ENCODE measurements at places on chromosomes 3 and 15.

GRCh38 chr15:87589134-87589533 lies 667.4 kb downstream of the NTRK3 start:
- no peak for DNase-seq

- DNase-seq, result no peak
These were observed 12.7 kb downstream of the CCNL1 start for GRCh38 chr3:157147099-157147803.

GRCh38 chr3:191568206-191568605 lies 107.2 kb downstream of the PYDC2 start:
- no peak for DNase-seq

DNA sequence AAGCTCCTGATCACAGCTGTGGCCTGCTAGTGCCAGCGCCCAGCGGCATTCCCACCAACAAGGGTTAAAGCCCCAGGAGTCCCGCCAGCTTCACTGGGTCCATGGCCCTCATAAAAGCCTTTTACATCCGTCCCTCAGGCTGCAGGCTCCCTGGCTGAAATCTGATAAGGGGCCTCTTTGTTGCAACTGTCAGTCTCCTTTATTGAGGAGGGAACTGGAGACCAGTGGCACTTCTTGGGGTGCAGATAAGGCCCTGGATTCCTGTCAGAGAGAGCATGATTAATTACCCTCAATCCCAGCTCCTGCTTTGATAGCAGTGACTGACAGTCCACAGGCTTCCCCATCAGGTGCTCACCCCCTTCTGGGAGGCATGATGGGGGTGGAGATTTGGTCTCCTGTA lies 30.9 kb upstream of the CLK3 start:
- peak; percentile 10 for DNase-seq

GRCh38 chr3:185049710-185050109 lies 103.2 kb downstream of the C3orf70 start:
- DNase-seq, result no peak

DNA sequence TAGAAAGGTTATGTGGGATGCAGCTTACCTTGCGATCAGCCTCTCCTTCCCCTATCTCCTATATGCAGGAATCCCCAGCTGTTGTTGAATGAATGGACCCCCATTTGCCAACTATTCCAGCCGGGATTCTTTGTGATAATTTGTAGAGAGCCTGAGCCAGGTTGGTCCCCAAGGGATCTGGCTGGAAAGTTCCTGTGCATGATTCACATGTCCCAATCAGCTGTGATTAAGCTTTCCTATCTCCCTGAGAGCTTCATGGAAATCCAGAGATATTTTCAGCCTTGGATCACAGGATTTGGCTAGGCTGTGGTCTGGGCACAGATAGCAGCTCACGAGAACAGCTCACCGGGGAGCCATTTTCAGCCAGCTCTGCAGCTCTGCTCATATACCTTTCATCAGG lies 76.7 kb downstream of the ARNT2 start:
- no peak for DNase-seq

- no peak for DNase-seq
These were observed 512.1 kb upstream of the ROBO2 start for GRCh38 chr3:76527773-76528172.

DNA sequence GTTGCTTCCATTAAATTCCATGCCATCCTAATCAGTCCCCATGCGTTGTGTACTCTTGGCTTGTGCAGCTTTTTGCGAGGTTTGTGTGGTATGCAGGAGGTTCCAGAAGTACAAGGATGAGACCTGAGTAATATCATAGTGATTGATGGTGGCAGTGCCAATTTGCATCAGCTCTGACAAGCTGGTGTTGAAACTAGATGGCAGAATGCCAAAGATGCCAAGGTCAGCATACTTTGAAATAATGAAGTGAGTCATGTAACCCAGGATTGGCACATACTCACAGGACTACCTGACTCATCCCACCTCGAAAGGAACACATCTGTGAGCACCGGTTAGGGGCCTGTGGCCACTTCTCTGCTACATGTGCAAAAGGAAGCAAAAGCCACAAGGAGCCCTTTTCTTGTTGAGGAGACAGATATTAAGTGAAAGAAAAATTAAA lies 14.3 kb downstream of the KAT2B start:
- DNase-seq, result no peak

DNA sequence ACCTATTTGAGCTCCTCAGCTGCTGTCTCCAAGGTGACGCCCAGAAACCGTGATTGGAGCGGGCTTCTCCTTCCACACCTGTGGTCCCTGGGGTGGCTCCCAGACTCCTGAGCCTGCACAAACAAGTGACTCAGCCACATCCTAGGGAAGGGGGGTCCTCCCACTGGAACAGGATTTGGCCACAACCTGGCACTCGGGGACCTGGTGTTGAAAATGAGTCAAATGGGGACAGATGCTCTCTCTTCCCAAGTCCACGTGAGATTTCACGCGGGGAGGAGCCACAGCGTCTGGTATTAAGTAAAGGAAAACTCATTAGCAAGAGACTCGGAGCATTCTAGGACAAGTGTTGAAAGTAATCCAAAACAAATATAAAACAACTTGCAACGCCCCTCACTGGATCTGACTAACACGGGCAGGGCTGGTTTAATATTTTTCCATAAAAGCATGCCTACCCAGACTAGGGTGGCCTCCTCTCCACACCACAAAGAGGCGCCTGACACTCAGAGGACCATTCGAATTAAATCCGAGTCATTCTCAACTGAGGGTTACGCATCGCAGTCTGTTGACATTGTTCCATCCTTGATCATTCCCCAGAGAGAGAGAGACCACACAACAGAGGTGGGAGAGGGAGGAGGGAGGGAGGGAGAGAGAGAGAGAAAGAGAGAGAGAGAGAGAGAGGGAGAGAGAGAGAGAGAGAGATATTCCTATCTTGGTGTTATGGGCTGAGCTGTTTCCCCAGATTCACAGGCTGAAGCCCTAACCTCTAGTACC lies 74.4 kb downstream of the MGLL start:
- DNase-seq, result peak; percentile 87

DNA sequence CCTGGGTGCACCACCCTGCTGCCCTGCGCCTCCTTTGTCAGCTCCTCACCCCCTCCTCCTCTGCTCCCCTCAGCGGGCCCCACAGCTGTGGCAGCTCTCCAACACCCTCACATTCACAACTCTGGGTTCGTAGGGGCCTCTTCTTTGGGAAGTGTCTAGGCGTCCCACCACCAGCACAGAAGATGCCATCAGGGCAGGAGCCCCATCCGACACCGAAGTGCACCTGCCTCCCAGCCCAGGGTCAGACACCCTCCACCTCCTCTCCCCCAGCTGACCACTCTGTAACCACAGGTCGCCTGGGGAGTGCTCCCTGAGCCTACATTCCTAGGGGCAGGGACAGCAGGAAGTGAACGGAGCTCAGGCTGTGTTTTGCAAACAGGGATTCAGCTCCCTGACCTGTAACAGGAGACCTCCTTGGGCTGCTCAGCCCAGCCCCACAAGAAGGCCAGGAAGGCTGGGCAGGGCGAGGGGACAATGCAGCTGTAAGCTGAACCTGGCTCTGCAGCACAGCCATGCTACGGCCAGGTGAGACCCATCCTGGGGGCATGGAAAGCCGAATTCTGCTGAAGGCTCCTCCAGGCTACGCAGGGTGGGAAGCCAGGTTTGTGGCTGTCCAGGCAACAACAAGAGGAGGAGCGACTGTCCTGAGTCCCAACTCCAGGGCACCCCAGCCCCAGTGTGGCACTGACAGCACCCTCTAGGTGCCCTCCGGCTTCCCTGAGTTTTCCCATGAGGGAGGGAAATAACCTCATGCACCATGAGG lies 269.0 kb downstream of the GOLGA6L6 start:
- DNase-seq, result no peak

- DNase-seq, result no peak
These were observed 201.1 kb upstream of the ADAMTS9 start for GRCh38 chr3:64888840-64889392.
